CD4-positive, alpha-beta T cell treated with Interleukin-4 for 1 hour (primary cell): ENCODE measurements at places on chromosomes 3 and 15.

DNA sequence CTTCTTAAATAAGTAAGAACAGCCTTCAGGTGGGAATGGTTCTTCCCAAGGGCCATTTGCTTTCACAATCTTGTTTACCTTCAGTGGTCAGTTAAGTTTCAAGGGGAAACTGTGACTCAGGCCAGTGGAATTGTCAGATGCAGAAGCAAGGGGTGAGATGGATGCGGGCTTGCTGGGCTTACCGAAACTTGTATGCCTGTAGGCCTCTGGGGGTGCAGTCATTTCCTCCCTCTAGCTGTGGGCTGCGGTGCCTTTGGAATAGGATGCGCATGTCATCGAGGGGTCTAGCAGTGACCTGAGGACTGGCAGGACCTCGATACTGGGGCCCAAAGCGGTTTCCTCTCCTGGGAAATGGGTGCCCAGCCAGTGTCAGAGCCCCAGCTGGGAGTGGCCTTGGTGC is 121.6 kb downstream of the EEFSEC start:
- no peak for DNase-seq

DNA sequence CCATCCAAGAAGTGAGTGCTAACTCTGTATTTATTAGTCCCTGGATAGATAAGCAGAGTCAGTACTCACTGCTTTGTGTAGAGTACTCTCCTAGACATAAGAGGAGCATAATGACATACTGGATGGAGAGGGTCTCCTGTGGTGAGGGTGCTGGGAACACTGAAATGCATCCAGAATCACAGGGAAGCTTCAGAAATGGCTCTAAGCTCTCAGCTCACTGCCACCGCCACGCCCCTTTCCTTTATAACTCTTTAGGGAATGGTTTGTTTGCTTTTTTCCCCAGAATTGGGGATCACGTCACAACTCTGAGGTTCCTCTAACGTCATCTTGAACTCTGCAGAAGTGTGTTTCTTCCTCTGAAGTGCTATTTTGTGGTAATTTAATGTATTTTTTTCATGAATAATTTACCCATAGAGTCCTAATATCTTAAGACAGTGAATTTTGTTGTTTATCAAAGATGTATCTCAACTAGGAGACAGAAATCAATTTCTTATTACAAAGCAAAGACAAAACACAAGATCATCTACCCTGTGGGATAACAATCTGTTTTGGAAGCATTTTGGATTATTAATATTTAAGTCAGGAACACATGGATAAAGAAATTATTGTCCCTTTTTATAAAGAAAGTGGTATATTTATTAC is 154.6 kb downstream of the PTPRG start:
- DNase-seq: no peak

DNA sequence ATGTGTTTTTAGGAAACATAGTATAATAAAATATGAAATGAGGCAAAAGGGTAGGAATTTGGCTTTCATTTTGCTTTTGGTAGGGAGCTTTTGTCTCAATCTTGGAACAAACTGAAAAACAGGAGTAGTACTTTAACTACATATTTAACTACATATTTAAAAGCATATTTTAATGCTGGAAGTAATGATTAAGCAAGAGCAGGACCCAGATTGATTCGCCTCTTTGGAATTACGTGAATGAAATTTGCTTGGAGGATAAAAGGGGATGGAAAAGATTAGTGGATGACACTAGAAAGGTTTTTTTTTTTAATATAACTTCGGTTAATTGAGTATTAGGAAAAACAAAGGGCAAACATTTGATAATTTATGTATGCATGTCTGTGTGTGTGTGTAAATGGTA is 11.2 kb upstream of the TMEM212 start:
- no peak for DNase-seq

GRCh38 chr3:141379250-141379966 is 11.1 kb downstream of the ZBTB38 start:
- DNase-seq: peak; percentile 30

DNA sequence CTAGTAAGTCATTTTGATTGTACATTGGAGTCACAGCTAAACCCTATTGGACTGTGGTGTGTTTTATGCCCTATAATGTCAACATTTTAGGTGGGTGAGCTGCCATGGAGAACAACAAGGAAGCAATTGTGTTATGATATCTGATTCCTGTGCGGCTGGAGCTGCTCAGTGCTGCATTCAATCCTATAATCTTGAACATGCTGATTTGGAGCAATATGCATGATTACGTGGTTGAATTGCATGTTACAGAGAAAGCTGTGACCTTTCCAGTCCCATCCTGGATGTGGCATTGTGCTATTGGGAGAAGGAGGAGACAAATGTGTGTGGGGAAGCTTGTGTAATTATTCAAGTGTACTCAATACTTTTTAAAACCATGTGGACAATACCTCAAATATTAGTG is 20.1 kb upstream of the C3orf49 start:
- no peak for DNase-seq

GRCh38 chr15:56208641-56209155 is 35.0 kb downstream of the RFX7 start:
- DNase-seq: no peak

DNA sequence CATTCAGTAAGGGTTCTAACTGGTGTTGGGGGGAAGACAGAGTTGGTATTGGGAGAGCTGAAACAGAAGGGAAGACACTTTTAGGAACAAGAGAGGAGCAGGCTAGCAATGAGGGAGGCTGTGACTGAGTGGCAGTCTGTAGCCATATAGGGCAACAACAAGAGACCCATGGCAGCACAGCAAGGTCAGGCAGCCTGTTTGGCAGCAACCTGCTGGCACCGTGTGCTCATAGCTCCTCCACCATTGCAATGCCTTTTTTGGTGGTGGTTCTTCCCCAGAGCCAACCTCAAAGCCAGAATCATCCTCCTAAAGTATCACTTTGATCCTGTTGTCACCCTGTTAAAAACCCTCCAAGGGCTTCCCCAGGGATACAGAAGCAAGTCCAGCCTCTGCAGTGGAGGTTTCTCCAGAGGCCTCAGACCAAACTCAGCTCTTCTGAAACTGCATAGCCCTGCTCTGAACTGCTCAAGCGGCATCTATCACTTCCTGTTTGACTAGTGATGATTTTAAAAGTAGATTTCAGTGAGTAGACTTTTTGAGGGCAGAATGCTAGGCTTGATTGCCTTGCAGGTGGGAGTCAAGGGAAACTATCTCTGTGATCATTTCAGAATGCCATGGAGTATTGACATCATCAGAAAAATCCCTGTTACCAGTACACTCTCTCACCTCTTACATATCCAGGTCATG is 176.9 kb downstream of the STAC start:
- no peak for DNase-seq

- DNase-seq: no peak
These were observed 109.2 kb upstream of the FHIT start for GRCh38 chr3:61360297-61360965.

GRCh38 chr3:62584636-62585035 is 211.3 kb upstream of the FEZF2 start:
- DNase-seq: no peak

GRCh38 chr3:164235289-164236028 is 842.8 kb downstream of the SI start:
- DNase-seq: no peak

GRCh38 chr15:40986820-40987219 is 33.5 kb downstream of the CHAC1 start:
- no peak for DNase-seq

DNA sequence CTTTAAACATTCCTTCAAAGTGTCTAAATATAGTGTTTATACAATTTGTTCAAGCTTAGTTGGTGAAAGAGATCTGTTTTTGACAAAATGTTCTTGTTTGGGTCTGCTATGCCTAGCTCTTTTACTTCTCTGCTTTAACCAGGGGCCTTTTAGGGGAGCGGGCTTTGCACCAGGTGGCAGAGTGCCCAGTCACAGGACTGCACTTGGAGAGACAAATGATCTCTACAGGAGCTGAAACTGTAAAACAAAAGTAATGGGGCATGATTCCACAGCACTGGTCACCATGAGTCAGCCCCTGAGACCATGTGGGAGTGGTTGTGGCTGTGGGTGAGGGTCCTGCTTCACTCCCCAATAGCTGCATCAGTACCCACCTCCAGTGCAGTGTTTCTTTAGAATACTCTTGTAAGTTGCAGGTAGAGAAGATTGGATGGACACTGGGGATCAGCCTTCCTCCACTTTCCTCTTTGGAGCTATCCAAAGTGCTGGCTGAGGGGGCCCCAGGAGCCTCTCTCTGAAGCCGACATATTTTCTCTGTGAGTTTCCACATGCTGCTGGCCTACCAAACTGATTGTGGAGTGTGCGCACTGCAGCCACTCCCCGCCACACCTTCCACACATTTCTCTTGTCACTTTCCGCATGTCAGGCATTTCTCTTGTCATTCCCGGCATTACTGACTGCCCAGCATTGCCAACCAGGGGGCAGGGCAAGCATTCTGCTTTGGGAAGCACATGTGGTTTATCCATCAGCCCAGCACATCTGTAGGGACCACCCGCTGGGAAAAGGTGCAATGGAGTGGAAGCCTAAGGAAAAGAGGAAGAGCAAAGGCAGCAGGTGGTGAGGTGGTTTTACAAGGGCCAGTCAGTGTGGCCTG is 110.0 kb downstream of the EPHB1 start:
- DNase-seq: no peak

DNA sequence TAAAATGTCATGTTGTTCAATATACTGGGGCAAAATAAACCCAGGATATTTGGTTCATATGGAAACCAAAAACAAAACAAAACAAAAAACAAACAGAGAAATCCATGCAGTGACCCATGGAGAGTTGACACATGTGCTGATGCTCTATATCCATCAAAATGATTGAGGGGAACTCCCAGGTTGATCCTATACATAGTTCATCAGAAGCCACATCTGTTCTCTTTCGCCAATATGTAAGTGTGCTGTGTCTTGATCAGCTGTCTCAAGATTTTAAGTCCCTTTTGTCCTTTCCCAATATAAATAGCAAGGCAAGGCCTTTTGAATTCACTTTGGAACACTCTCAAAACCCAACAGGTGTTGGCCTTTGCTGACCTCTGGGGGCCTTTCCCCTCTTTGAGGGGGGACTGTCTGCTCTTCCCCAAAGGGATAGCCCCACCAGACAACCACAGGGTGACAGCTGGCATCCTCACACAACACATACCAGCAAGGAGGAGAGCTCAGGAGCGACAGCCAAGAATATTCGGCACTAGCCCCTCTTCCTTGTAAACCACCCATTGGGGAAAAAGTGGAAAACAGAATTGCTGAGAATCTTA is 209.4 kb upstream of the CD96 start:
- no peak for DNase-seq

DNA sequence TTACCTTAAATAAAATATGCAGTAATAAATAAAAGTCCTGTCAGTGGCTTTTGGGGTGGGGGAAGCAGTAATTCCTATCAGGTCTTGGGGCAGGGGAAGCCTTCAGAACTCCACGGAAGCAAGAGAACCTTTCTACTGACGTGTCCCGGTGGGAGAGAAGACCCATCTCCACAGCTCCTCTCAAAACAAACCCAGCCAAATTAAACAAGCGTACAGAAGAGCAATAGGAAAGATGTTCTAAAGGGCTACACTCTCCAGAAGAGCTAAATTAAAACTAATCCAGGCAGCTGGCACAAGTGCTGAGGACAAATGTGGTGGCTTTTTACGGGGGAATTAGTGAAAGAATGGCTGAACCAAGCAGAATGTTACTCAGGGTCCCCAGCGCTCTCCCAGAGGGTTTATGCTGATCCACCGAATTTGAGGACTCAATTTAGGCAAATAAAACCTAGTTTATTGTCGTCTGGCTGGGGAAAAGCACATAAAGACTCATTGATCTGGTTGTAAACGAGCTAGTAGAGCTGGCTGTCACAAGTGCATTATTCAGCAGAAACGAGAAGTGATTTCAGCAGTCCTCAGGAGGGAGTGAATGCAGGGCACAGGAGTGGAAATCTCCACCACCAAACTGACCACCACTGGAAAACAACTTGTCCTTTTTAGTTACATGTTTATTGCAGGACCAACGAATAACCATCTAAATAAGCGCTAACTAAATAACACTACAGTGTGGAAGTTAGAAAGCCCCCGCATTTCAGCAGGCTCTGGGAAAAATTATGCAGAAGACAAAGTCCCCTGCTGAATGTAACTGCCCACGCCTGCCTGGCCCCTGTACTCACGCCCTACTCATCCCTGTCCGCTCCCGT is 13.5 kb downstream of the BFSP2 start:
- DNase-seq: no peak

DNA sequence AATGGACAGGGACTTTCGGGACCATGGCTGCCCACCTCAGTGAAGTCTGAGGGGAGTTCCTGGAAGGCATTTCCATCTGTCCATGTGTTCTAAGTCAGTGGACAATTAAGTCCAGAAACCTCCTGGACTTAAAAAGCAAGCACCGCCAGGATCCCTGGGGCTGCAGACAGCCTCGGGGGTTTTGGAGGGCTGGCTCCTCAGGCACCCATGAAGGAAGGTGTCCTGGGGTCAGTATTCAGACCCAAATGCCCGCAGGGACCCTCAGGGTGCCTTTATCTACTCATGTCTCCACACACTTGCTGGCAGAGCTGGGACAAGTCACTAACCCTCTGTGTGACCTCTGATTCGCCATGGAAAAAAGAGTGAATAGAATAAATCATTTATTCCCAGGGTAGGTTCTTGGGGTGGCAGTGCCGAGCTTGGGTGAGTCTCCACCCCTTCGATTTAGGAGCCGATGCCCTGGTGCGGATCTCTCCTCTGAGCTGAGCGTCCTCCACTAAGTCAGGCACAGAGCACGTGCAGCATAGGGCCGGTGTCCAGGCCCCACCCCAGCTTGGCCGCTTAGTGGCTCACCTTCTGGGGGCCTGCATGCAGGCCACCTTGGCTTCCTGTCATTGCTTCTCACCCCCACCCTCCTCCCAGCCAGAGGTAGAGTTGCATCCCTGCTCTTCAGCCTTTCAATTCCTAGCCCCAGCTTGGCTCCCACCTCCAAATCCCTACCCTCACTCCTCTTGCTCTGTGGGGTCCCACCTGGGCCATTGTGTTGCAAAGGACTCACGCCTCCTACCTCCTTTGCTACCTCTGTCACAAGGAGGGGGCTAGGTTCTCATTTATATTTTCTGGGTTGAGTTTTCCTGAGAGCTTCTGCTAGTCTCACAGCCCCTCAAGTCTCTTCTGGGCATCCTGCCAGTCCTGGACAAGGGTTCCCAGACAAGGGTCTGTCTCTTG is 19.9 kb downstream of the SLC6A6 start:
- no peak for DNase-seq

DNA sequence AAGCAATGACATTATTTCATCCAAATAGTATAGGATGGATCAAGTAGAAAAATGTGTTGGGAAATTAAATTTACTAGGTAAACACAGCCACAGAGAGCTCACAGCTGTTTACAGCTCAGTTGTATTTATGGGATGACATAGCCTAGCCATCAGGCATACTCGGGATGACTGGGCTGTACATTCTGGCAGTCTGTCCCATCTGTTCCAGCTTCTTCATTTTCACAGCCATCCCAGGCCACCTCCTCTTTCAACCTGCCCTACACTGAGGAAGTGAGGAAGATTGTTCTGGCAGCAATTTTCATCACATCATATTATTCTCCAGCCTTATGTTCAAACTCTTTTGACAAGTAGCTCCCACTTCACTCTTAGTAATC is 98.4 kb upstream of the PFN2 start:
- no peak for DNase-seq
